ENCODE measurements at places on chromosomes 3 and 15.

GRCh38 chr3:37861620-37862041, at the start of gene CTDSPL:
CTDSPL (plus strand) TSS chr3:37861880; CDS start chr3:37862200, 320 bp downstream.
- peak; percentile 52 for DNase-seq

DNA sequence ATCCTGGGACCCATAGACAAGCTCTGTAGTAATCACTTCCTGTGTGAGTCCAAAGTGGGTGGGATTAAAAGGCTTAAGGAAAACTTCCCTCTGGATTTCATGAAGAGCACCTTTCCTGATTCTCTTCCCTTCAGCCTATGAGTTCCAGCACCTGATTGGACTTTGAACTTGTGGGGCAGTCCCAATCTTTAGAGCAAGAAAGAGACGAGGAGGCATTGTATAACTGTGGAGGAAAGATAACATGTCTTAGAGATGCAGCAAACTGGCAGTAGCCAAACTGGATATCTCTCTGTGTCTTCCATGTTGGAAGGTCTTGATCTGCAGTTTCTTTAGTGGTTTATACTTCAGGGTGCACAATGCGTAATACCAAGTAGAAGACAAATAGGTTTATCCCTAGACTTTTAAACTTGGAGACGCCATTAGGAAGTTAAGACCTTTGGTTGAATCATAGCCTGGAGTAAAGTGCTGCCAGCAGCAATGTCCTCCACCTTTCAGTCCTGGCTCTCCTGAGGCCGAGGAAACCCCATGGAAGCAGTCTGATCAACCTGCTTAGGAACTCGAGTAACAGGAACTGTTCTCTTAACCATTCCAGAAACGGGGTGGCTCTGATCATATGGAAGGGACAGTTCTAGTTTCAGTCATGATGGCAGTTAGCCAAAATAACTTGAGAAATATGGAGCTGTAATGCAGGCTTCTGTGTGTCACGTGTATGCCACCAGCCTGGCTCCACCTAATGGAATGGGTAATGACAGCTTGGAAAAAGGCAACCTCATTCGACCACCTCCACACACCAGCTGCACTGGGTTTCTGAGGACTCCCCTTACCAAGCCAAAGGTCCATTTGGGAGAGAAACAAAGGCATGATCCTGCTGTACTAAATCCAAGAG, 4.7 kb downstream of the EIF1B start:
- peak; percentile 13 for DNase-seq

GRCh38 chr3:23078735-23079134, 124.4 kb upstream of the UBE2E2 start:
- no peak for DNase-seq

- DNase-seq: no peak
Observed at GRCh38 chr15:56660943-56661342, 72.4 kb downstream of the ZNF280D start.

DNA sequence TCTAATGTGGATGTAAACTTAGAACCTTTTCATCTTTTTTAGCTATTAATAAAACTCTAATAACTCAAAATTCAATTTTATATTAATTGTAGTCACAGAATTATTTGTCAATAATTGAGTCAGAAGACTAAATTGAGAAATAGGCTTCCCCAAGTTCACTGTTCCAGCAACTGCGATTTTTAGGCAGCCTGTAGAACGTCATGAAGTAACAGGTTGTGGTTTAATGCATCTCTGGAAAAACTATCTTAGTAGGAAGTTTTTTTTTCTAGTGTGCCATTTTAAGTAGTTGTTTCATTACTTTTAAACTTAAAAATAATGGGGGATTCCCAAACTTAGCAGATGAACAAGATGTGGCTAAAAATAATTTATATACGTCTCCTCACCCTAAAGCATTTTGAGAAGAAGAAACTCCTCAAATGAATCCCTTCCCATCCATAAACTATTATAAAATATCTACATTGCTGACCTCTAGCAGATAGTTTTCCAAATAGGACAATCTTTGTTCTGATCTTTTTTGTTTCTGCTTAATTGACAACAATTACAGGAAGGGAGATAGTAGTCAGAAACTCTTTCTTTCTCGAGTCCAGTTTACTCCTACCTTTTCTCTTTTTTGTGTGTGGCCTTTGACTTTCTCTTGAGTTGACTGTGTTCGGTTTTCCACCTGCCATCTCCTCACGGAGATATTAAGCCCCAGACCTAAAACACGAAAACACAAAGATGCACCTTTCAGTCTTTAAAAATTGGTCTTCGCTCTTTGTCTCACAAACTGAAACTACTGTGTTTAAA, 43.1 kb downstream of the LRCH3 start:
- no peak for DNase-seq

DNA sequence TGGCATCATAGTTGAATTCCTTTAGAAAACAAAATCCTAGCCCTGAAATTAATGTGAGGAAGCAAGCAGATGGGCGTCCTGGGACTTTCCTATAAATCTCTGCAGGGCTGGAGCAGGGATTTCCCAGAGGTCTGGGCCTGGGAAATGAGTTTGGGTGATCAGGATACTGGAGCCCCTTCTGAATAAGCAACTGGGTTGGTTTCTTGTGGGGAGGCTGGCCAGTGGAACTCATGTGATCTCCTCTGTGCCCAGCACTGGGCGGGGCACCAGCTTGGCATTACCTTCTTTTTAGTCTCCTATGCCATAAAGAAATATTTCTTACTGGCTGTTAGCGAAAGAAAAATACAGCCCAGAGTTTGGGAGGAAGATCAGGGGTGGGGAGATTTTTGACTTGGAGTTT, 1.7 kb downstream of the THSD4 start:
- no peak for DNase-seq
